ENCODE measurements at places on chromosomes 7 and 10.

- DNase-seq: no peak
Observed at GRCh38 chr7:154770962-154771361, 232.0 kb downstream of the PAXIP1 start.

GRCh38 chr10:60494774-60495173 lies 105.1 kb upstream of the ANK3 start:
- DNase-seq: no peak

GRCh38 chr10:70892631-70893030 lies 4.3 kb upstream of the PCBD1 start:
- DNase-seq: no peak

GRCh38 chr7:92437956-92438491 lies 9.3 kb upstream of the GATAD1 start:
- DNase-seq: no peak

DNA sequence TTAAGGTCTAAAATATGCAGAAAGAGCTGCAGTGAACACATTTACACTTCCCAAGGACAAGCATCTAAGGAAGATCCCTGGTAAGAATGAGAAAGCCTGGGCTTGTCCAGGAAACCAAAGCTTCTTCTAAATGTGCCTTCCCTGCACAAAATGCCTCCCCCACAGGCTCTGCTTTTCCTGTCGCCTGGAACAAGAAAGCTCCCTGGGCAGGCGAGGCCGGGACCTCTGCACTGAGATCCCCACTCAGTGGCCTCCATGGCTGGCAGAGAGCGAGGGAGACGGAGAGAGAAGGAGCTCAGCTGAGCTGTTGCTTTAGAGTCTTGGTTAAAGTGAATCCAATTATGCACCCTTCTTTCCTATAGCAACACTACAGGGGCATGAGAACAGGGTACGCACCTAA lies 75.6 kb downstream of the AMZ1 start:
- DNase-seq: no peak

GRCh38 chr10:75293446-75293820 lies 57.7 kb upstream of the COMTD1 start:
- DNase-seq: no peak

GRCh38 chr7:23222439-23223030 lies 24.0 kb upstream of the GPNMB start:
- no peak for DNase-seq

GRCh38 chr10:110499796-110500514 lies 2.2 kb downstream of the DUSP5 start:
- DNase-seq: no peak

GRCh38 chr10:132606536-132607316 lies 69.1 kb downstream of the INPP5A start:
- no peak for DNase-seq

DNA sequence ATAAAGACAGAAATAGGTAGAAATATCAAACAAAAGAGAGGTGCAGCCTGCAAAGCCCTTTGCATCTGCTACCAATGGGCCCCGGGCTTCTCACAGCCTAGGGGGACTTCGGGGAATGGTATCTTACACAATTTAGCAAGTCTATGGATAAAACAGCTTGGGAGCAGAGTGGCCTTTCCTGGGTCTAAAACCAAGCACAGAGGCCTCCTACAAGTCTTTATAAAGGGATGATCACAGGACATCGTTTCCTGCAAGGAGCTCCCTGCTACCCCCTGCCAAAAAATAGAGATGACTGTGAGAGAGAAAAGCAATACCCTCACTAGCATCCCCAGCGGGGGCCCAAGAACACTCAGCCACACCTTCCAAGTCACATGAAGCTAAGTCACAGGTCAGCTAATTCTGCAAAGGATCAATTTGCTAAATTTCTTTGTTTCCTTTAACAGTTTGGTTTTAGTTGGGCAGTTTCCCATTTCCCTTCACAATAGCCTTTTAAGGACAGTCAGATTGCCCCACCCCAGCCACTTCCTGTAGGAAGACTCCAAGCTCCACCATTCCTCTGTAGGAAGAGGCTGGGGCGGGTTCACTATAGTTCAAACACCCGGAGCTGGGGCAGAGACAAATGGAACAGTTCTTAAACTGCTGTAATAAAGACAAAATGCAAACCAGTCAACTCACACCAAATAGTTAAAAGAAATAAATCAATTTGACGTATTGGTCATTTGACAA lies 105.5 kb downstream of the SLIT1 start:
- DNase-seq: no peak

DNA sequence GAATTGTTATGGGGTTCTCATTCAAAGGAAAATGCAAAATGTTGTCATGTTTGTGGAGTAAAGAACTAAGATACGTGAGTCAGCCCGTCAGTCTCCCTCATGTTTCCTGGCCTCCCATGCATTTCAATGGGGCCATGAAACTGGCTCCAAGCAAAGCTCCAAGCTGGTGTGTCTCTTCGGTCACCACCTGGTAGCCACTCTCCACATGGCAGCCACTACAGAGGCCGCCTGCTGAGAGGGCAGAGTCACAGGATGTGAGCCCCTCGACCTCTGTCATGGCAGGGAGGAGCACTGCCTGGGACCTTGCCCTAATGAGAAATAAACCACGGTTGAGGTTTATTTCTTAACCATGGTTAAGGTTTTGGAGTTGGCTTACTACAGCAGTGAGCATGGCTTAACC lies 62.6 kb downstream of the AOC1 start:
- DNase-seq: no peak

GRCh38 chr7:11650500-11650899 lies 181.5 kb downstream of the THSD7A start:
- DNase-seq: no peak

GRCh38 chr10:119337796-119338432 lies 130.5 kb downstream of the GRK5 start:
- DNase-seq: no peak

GRCh38 chr10:11204351-11204942 lies 186.8 kb downstream of the CELF2 start:
- no peak for DNase-seq

DNA sequence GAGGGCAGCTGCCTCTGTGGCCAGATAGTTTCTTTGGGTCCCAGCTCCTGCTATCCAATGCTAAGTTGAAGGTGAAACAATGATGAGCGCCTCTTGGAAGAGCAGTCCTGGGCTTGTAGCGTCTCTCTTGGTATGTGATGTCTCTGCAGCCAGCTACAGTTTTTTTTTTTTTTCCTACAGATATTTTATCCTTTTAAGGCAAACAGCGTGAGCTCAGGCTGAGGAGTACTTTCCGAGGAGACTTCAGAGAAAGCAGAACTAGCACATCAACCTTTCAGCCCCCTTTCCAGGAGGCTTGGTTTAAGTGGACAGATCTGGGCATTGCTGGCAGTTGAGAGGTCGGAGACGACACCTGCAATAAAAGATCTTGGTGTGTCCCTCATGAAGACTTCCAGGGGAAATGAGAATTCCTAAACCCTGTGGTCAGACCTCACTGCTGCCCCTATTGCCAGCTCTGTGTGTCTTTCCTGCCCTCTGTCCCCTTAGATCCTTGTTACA lies 9.1 kb downstream of the PRKG1 start:
- DNase-seq: no peak

GRCh38 chr7:3461923-3462322 lies 160.9 kb downstream of the SDK1 start:
- DNase-seq: no peak

DNA sequence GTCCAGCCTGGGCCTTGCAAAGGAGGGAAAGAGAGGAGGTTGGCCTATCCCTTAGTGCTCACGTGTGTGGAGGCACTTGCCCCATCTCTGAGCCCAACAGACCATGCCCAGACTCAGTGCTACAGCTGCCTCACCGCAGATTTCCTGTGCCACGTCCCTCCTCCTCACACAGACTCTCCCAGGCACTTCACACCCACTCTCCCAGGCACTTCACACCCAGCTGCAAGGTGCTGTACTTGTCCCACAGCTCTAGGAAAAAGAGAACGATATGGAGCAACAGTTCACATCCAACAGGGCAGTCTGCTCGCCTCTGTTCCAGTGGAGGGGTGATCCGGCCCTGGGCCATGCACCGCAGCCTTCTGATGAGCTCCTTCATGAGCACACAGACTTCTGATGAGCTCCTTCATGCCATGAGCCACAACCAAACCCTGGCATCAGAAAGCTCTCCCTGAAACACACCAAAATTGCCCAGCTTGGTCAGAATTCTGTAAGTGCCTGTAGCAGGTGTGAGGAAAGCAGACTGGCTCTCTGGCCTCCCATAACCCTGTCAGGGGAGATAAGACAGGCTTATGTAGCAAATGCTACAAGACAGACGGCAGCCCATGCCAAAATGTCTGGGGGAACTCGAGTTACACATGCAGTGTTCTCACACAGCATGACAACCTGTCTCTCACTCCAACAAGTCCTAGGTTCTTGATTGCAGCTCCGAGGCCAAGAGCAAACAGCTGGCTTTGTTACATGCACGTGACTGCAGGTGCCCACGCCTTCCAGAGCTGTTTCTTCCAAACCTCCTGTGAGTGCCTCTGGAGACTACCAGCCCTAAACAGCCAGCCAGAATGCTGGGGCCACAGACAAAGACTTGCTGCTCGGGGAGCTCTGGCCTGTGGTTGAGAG lies 348.5 kb downstream of the GRID1 start:
- no peak for DNase-seq

- no peak for DNase-seq
Observed at GRCh38 chr7:94778711-94779459, 123.0 kb upstream of the SGCE start.

Measured in NCI-H748 treated with DMSO at 0.1 percent for 48 hours (cell line).